Bone marrow (tissue), 2 donors: ENCODE measurements at places on chromosomes 4 and X.

DNA sequence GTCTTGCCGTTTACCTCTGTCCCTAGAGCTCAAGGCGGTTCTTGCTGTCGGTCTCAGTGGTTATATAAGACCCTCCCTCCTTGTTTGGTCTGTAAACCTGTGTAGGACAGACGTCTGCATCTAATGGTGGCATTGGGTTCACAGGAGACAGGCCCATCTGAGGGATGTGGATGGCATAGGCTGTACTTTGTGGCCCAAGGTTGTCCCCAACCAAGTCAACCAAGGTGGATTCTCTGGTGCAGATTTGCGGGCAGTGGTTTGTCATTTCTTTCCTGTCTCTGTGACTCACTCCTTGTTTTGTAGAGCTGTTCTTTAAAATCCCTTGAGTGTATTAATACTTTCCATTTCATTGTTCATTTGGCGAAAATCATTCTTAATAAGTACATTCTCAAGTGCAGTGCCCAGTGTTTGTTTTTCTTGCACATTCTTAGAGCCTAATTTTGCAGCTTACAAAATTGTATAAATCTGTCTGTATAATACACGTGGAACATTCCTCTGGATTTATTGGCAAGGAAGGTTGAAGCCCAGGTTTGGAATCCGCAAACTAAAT, 68.0 kb upstream of the TLR2 start:
- no peak for DNase-seq

GRCh38 chr4:168691631-168692369, 194.9 kb downstream of the PALLD start:
- no peak for DNase-seq

GRCh38 chr4:6217716-6218381, 17.5 kb upstream of the JAKMIP1 start:
- no peak for DNase-seq

- DNase-seq: no peak
These were observed 28.0 kb downstream of the NUP54 start for GRCh38 chr4:76120199-76120598.

DNA sequence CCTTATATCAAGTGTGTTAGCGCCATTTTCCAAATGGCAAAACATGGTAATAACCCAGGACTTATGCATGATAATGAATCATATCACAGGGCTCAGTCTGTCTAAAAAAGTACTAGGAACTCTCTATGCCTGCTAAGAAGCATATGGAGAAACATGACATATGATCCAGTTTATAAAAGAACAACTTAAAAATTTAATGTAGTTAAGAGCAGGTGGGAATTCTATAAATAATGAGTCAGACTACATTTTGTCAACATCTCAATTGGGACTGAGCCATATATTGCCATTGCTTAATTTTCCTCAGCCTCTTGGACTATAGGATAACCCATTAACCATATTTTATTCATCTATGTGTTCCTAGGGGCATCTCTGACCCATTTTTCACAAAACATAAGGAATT, 360.4 kb upstream of the AGA start:
- DNase-seq: no peak

DNA sequence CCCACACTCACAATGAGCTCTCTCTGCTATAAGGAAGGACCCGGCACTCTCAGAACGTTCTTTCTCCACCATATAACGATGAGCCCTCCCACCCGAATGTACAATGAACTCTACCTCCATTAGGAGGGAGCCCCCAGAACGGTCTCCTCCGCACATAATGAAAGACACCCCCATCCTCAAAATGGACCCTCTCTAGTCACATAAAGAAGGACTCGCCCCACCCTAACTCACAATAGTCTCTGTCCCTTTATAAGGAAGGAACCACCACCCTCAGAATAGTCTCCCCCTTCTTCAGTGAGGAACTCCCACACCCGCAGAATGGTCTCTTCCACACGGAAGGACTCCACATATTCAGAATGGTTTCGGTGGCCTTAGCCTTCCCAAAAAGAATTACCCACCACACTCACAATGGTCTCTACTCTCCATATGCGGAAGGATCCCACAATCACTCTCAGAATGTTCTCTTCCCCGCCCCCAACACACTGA, 477 bp downstream of the SLC35A2 start:
- no peak for DNase-seq

GRCh38 chr4:47930971-47931804, 16.8 kb upstream of the NFXL1 start:
- DNase-seq: no peak

DNA sequence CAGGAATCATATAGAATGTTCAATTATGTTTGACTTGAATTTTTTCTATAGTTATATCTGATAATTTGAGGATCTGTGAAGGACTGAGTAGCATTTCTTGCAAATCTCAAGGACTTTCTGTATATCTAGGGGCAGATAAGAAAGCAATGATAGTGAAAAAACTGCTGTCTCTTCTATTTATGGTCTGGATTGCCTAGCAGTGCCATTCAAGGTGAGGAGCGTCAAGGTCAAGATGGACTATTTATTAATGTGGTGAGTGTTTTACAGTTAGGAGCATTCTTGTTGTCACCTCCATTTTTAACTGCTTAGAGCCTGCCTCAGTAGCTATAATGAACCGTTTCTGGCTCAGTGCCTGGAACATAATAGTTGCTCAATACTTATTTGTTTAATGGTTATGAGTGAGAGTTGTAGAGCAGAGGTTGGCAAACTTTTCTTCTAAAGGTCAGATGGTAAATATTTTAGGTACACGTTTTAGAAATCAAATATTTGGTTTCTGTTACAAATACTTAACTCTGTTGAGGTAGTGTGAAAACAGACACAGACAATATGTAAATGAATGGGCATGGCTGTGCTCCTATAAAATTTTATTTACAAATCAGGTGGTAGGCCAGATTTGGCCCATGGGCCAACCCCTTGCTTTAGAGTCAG, 523.2 kb upstream of the IGFBP7 start:
- DNase-seq: no peak

- peak; percentile 11 for DNase-seq
These were observed 2.7 kb upstream of the RENBP start for GRCh38 chrX:153947009-153947769.

DNA sequence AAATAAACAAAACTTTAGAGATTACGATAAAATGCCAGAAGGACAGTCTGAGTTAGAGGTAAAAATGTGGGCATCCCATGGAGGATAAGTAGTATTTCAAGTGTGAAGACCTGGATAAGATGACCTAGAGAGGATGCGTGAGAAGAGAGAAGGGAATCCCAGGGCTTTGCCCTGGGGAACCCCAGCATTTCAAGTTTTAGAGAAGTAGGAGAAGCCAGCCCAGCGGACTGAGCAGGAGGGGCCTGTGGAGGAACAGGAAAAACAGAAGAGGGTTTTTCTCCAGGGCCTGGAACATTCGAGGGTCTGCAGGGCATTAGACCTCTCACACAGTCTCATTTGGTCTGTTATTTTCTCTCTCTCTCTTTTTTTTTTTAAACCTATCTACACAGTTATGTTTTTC, 2.9 kb upstream of the CFP start:
- no peak for DNase-seq

- DNase-seq: no peak
These were observed 111.2 kb downstream of the ZNF518B start for GRCh38 chr4:10346023-10346422.

DNA sequence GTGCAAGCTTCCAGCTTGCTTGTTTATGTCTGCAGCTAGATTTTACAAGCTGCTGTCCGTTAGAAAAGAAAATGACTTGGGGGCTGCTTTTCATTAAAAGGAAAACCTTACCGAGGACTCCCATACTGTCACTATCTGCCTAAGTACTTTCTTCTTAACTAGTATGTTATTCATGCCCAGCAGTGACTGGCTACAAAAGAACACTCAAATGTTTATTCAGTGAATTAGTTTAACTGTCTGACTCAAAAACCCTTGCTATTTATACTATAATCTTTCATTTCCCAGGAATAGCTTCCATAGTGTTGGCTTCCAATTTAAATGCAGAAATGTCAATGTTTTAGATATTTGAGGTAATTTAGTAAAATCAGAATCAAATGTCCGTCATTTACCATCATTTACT, 164.9 kb downstream of the DTHD1 start:
- no peak for DNase-seq

DNA sequence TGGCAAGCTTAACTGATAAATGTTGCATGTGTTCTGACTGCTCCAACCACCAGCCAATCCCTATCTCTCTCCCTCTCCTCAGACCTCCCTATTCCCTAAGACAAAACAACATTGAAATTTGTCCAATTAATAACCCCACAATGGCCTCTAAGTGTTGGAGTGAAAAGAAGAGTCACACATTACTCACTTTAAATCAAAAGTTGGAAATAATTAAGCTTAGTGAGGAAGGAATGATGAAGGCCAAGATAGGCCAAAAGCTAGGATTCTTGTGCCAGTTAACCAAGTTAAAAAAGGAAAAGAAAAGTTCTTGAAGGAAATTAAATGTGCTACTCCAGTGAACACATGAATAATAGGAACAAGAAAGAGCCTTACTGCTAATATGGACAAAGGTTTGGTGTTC, 55.6 kb downstream of the FBXW7 start:
- DNase-seq: no peak

DNA sequence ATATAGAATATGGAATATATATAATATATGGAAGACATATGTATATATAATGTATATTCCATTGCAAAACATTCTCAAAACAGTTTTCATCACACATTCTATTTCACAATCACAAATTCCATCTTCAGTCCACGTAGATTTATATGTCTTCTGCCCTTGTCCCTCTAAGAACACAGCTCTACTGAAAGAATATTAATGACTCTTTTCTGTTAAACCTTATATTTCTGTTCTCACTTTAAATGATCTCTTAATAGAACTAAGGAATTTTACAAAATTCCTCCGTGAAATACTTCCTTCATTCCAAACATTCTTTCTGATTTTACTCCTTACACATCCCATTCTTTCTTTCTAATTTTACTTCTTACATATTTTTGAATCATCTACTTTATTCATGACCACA, 1043.1 kb upstream of the PABPC4L start:
- DNase-seq: no peak

- DNase-seq: no peak
These were observed 52.1 kb downstream of the NDST3 start for GRCh38 chr4:118086344-118086743.

- no peak for DNase-seq
These were observed 87.2 kb downstream of the NRK start for GRCh38 chrX:105909576-105909975.

DNA sequence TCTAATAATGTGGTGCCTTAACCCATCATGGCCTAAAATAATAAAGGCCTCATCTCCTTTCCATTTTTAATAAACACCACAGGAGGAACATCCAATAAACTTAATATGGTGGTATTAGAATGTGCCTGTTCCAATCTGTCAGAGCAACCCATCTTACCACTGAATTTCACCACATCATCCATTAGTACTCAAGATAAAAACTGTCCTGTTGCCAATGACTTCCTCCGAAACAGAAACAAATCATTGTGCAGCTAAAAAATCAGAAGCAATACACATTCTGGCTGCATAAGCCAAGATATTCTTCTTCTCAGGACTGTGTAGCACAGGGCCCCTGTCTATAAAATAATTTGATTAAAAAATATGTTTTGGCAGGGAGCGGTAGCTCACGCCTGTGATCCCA, 18.5 kb downstream of the TLR10 start:
- no peak for DNase-seq

DNA sequence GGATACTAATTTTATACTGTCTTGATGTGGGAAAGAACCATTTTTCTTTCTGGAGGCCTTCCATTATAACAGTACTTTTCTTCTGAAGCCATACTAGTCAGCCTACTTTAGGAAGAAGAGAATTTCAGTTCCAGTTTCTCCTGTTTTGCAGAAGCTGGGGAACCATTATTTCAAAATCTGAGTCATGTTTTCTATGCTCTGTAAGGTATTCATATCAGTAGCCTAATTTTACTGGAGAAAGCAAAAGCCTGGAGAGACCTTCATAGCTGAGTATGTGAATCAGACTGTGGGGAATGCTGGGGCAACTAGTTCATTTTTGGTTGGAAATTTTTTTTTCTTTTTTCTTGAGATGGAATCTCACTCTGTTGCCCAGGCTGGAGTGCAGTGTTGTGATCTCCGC, 22.4 kb downstream of the AFF1 start:
- DNase-seq: peak; percentile 65

DNA sequence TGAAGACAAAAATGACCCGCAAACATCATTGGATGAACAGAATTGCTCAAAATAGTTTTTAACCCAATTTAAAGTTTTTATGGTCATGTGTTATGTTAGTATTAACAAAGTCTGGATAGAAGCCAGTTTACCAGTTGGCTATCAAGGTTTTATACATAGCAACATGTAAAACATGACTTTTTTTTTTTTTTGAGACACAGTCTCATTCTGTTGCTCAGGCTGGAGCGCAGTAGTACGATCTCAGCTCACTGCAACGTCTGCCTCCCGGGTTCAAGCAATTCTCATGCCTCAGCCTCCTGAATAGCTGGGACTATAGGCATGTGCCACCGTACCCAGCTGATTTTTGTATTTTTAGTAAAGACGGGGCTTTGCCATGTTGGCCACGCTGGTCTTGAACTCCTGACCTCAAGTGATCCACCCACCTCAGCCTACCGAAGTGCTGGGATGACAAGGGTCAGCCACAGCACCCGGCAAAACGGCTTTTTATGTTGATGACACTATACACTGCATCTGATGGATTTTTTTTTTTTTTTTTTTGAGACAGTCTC, 3.4 kb downstream of the SAT1 start:
- DNase-seq: no peak

GRCh38 chr4:17336986-17337385, 174.9 kb downstream of the QDPR start:
- DNase-seq: no peak

DNA sequence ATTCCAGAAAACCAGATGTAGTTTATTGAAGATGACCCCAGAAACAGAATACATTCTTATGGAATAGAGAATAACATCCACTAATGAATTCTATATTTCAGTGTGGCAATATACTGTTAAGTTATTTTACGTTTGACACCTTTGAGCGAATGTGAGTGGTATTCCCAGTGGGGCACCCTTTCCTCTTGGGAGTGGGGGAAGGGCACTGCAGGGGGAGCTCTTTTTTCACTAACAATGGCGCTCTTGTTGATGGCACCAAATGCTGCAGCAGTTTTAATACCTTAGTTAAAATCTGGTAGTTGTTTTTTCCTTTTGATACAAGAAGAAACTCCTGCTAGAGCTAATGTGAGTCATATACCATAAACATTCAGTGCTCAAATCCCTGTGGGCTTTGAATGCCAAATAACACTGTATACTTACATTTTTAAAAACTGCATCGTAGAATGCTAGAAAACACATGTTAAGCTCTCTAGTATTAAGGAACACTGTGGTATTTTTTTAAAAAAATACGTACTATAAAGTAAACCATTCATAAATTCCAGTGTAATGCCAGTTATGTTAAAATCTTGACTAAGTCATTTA, 178.5 kb downstream of the DCHS2 start:
- DNase-seq: no peak
